ENCODE measurements at places on chromosomes 3 and 15.
A peak's percentile ranks its signal among the peaks of the same experiment; 100 is the strongest.

DNA sequence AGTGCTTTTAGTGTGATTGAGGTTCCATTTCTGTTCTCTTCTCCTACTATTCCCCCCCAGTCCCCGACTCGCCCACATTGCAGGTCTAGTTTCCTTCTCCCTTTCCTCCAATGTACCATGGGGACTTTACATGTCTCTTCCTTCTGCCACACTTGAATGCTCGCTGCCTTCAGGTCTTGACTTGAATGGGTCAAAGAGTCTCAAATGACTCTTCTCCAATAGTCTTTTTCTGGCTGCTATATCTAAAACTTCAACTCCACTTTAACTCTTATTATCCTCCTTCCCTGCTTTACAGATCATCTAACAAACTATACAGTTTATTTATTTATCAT lies 213.9 kb upstream of the SLC2A2 start:
- no peak for DNase-seq

GRCh38 chr3:55858302-55858701 lies 371.2 kb upstream of the WNT5A start:
- DNase-seq: no peak

- DNase-seq: no peak
These were observed 54.8 kb downstream of the ANAPC13 start for GRCh38 chr3:134430950-134431445.

DNA sequence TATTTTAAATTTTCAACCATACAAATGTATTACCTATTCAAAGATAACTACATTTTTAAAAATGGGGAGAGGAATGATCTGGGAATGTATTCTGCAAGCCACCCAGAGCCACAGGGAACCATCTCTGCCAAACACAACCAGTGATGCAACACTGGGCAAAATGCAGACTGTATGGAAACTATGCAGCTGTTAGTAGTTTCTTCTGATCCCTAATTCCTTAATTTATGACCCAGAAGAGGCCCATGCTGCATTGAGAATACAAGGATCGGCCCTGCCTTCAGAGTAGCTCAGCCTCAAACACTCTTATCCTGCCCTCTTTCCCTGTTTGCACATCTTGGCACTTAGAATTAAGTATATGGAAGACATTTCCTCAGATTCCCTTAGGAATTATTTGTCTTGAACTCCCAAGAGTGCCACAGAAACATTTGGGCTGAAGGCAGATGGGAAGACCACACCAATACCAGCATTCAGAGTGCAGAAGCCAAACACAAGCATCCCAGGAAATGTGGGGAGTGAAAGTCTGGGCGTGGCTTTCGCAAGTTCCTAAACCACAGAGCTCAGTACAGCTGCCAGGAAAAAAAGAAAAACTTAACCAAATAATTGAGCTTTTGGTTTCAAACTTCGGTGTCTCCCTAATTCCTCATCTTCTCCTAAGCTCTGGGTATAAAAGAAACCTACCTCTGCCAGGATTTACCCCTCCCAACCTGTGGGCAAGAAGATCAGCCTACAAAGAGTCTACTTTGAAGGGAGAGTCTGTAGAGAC lies 5.3 kb downstream of the SNUPN start:
- no peak for DNase-seq

DNA sequence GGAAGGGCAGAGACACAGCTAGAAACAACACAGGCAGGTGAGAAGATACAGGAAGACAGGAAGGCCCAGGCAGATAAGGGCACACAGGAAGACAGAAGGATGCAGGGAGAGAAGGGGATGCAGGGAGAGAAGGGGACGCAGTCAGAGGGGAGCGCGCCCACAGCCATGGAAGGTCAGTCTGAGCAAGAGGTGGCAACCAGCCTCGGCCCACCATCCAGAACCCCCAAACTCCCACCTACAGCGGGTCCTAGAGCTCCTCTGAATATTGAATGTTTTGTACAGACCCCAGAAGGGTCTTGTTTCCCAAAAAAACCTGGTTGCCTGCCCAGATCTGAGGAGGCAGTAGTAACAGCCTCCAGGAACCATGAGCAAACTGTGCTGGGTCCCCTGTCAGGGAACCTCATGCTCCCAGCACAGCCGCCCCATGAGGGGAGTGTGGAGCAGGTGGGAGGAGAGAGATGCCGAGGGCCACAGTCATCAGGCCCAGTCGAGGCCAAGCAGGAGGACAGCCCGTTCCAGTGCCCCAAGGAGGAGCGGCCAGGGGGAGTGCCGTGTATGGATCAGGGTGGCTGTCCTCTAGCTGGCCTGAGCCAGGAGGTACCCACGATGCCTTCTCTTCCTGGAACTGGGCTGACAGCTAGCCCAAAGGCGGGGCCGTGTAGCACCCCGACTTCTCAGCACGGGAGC lies 27.6 kb upstream of the SLC28A1 start:
- no peak for DNase-seq

DNA sequence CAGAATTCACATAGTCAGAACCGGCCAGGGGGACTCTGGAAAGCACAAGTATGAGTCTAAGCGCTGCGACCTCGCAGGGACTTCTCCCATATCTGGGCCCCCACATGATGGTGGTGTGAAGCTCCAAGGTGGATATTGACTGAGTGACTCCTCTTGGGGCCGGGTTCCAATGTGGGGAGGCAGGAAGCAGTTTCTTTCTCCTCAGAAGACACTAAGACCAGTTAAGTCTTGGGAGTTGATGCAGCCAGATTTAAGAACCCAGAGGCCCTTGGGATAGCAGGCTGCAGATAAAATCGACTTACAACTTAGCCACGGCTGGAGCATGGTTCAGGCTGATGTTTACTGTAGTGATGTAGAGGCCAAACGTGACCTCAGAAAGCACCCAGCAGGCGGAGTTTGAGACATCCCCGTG lies 55.4 kb upstream of the KLF13 start:
- DNase-seq: no peak

DNA sequence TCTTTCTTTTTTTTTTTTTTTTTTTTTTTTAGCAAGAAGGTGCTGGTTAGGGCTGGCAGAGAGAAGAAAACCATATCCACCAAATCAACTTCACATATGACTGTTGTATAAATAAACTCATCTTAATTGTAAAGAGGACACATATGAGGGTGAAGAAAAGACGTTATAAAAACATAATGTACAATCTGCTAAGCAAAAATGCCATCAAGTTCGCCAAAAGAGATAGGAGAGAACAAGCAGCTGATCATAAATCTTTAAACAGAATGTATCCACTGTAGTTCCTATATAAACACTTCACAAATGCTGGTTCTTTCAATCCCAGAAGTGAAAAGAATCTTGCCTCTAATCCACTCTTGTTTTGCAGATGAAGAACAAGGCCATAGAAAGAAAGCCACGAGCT lies 9.2 kb downstream of the FGF12 start:
- DNase-seq: no peak

- DNase-seq: peak; percentile 56
These were observed 175.7 kb downstream of the KLHL25 start for GRCh38 chr15:85618956-85619491.

- DNase-seq: no peak
These were observed 29.0 kb upstream of the DENND4A start for GRCh38 chr15:65821070-65821469.

GRCh38 chr3:184496933-184497332 lies 64.7 kb upstream of the EPHB3 start:
- DNase-seq: no peak

- no peak for DNase-seq
These were observed 570.4 kb upstream of the TGFBR2 start for GRCh38 chr3:30035935-30036567.

- no peak for DNase-seq
These were observed 75.3 kb downstream of the ST8SIA2 start for GRCh38 chr15:92468991-92469390.

GRCh38 chr15:73922186-73923151 lies 3.8 kb upstream of the LOXL1 start:
- DNase-seq: peak; percentile 68

- DNase-seq: no peak
These were observed 3.0 kb downstream of the SPINT1 start for GRCh38 chr15:40846841-40847222.

- DNase-seq: no peak
These were observed 368.2 kb downstream of the OCA2 start for GRCh38 chr15:27730868-27731267.

DNA sequence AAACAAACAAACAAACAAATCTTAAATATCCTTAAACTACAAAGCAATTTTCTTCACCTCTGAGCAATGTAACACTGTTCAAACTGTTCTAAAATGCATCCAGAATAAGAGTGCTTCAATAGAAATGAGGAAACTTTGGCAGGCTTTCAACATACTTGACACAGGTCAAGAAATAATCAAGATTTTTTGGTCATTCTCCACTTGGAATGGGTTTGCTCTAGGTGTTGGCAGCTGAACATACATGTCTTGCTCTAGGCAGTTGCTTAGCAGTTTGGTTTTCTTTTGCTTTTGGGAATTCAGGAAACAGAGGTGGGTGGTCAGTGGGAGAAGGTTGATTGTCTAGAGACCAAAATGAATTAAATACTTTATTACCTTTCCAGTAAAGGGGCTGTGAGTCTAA lies 1.4 kb upstream of the LRRC3B start:
- DNase-seq: no peak

DNA sequence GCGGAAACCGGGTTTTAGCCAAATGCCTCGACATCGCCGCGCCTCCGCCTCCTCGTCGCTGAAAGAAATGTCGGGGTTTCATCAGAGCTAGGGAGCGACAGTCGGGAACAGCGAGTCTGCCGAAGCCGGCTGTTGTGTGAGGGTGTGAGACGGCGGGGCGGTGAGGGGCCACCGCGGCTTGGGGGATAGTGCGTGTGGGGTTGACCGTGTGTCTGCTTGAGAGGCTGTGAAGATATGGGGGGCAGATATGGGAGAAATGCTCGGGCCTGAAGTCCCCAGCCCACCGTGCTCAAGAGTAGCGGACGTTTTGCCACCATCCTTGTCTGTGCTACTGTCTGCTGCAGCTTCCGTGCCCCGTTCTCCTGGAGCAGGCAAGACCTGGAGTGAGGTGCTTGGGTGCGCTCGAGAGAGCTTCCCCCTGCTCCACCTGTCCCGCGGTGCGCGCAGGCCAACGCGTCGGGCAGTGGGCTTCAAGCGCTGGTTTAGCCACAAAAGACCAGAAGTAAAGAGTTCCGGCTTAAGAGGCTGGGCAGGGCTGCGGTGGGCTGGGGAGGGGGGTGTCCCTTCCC lies 716 bp upstream of the ISLR2 start:
- DNase-seq: no peak

GRCh38 chr3:111571907-111572460 lies 23.2 kb downstream of the ZBED2 start:
- DNase-seq: no peak

DNA sequence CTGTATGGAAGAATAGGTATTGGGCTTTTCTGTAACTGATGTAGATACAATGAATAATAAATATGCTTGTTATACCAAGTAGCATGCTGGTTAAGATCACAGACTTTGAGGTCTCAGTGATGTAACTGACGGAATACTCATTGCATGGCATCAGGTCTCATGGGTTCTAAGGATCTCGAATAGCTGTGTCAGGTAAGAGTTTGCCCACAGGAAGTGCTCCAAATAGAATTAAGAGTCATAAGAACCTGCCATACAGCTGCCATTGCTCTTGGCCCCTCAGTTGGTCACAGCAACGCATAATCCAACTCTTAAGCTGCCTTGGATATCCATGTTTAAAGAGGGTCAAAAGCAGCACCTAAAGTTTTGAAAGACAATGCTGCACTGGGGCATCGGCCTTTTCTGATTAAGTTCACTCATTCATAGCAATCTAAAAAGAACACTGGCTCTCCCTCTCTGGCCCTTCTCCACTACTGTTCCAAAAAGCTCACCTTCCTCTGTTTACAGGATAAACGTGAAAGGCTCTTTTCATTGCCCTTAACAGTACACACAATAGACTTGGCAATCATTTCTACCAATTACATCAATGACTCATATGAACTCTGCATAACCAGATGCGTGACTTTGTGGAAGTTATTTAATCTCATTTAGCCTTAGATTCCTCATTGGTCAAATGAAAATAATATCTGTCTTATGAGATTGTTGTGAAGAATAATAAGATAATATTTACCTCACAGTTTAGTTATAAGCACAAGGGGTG lies 74.6 kb downstream of the ZBTB20 start:
- no peak for DNase-seq

GRCh38 chr3:58092521-58092920 lies 84.3 kb downstream of the FLNB start:
- no peak for DNase-seq

- DNase-seq: no peak
These were observed 32.4 kb upstream of the ALCAM start for GRCh38 chr3:105334138-105334882.

- peak; percentile 20 for DNase-seq
These were observed 38.3 kb downstream of the SCAPER start for GRCh38 chr15:76866716-76867321.

- DNase-seq: no peak
These were observed 20.9 kb downstream of the CEMIP start for GRCh38 chr15:80800067-80800466.

DNA sequence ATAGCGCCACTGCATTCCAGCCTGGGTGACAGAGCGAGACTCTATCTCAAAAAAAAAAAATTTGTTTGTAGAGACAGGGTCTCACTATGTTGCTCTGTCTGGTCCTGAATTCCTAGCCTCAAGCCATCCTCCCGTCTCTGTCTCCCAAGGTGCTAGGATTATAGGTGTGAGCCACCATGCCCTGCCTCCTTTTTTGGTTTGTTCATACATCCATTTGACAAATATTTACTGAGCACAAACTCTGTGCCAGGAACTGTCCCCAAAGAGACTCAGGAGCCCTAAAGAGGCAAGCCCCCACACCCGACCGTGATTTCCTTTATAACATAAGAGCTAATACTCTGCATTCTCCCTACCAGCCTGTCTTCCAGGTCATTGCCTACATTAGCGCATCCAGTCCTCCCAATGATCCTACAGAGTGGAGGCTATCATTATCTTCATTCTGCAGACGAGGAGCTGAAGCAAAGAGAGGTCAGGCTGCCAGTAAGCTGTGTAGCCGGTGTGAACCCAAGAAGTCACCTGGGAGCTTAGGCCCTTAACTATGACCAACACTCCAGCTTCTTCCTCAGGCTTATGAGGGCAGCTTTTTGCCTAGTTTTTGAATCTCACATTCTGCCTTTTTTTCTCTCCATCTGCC lies 6.3 kb upstream of the PXK start:
- DNase-seq: no peak

DNA sequence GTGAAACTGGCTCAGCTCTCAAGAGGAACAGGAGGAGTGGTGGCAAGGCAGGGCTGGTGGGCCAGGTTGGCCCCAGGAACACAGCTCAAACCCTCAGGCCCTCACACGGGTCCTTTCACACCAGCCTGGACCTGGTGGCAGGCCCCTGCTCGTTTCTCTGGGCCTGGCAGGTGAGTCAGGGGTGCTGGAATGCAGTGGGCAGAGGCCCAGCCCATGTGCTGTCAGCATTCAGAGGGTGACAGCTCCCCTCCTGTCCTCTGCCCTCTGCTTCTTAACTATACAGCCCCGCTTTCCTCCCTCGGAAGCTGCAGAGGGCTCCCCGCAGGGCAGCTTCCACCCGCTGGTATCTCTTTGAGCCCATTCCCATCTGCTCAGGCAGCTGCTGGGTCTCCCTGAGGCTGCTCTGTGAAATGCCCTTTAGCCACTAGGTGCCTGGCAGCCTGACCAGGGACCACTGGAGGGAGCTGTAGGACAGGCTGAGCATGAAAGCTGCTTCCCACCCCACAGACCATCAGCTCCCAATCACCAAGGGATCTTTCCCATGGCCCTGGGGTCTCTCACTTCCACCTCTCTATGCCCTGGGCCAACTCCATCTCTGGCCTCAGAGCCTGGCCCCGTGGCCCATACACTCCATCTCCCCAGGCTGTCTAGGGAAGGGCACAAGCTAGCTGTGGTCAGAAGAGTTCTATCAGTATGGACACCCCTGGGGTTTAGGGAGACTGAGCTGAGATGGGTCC lies 24.8 kb downstream of the SHF start:
- DNase-seq: peak; percentile 66

GRCh38 chr3:119555309-119555735 lies 4.1 kb downstream of the CD80 start:
- no peak for DNase-seq

All from NT2/D1 (cell line).